ENCODE measurements at places on chromosomes 1 and 21.

DNA sequence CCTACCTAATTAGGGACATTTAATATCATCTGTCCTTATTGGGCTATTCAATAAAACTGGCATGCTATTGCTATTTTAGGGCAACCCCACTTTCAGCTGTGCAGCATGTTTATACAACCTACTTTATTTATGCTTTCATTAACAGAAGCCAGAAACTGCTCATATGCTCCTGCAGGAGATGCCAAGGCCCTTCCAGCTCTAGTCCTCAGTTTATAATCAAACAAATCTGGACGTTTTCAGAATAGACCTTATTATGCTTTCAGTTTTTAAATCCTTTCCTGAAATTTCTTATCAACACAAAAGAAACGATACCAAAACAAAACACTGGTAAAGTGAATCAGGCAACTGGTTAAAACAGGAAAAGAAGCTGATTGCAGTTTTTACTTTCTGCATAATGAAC is 53.2 kb downstream of the PTGS2 start:
- DNase-seq: no peak

- DNase-seq: no peak
Measured at GRCh38 chr1:101697072-101697471, 299.7 kb downstream of the OLFM3 start.

GRCh38 chr1:183310753-183311479 is 107.3 kb downstream of the NMNAT2 start:
- DNase-seq: peak; percentile 29

DNA sequence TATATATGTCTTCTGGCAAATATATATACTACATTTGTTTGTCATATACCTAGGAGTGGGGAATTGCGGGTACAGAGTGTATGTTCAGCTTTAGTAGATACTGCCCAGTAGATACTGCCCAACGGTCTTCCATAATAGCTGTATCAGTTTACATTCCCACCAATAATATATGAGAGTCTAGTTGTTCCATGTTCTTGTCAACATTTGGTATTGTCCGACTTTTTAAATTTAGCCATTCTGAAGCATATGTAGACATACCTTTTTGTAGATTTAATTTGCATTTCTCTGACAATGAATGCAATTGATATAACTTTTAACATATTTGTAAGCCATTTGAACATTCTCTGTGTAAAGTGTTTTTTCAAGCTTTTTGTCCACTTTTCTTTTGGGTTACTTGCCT is 99.0 kb upstream of the HIVEP3 start:
- no peak for DNase-seq

Data from activated T-cell treated with anti-CD3 and anti-CD28 coated beads, Interleukin-2, amount 50 U/mL, for 48 hours (primary cell).